ENCODE measurements at places on chromosomes 2 and 18. TPM values are rescaled to one million over a fixed set of nuclear protein-coding genes. Genes with fewer than 3 reads are reported as not detected.

SOCS6 gene
- total RNA-seq = 18.8 TPM

CFC1 gene
- 3.0 TPM for total RNA-seq

SNED1 gene
- total RNA-seq = 10.2 TPM

ALK gene
- total RNA-seq = 0.08 TPM

CYP26B1 gene
- total RNA-seq = 0.16 TPM

ALS2 gene
- 6.8 TPM for total RNA-seq

RGPD4 gene
- not detected for total RNA-seq

DPYSL5 gene
- not detected for total RNA-seq

FZD7 gene
- total RNA-seq = 0.60 TPM

SLC4A5 gene
- total RNA-seq = 2.2 TPM

KIF5C gene
- total RNA-seq = 3.2 TPM

PDK1 gene
- total RNA-seq = 9.3 TPM

MATN3 gene
- 0.25 TPM for total RNA-seq

GREB1 gene
- total RNA-seq = 5.6 TPM

TANC1 gene
- total RNA-seq = 10.8 TPM

TUBA4B gene
- not detected for total RNA-seq

ENOSF1 gene
- total RNA-seq = 39.2 TPM

RNU2-63P gene
- total RNA-seq = not detected

ILKAP gene
- 20.8 TPM for total RNA-seq

BOK gene
- total RNA-seq = 13.8 TPM

C2orf66 gene
- not detected for total RNA-seq

PLCL1 gene
- total RNA-seq = 0.46 TPM

CRYGB gene
- not detected for total RNA-seq

NPAS2 gene
- total RNA-seq = 40.5 TPM

LRRTM4 gene
- total RNA-seq = 0.21 TPM

REG3A gene
- 737 TPM for total RNA-seq

TLX2 gene
- not detected for total RNA-seq

NPPC gene
- not detected for total RNA-seq

IL36G gene
- not detected for total RNA-seq

ALLC gene
- not detected for total RNA-seq

RAPGEF4 gene
- total RNA-seq = 2.9 TPM

ALKAL2 gene
- 21.2 TPM for total RNA-seq

TRIM43 gene
- total RNA-seq = not detected

DSC3 gene
- total RNA-seq = 0.12 TPM

SERPINB4 gene
- total RNA-seq = not detected

DLGAP1 gene
- total RNA-seq = not detected

CPS1 gene
- 1.6 TPM for total RNA-seq

CD226 gene
- total RNA-seq = 0.53 TPM

Data from pancreas (tissue), 10 donors.